ENCODE measurements at places on chromosomes 1 and 21.

GRCh38 chr1:172382990-172383389 is 37.5 kb upstream of the C1orf105 start:
- DNase-seq: no peak

DNA sequence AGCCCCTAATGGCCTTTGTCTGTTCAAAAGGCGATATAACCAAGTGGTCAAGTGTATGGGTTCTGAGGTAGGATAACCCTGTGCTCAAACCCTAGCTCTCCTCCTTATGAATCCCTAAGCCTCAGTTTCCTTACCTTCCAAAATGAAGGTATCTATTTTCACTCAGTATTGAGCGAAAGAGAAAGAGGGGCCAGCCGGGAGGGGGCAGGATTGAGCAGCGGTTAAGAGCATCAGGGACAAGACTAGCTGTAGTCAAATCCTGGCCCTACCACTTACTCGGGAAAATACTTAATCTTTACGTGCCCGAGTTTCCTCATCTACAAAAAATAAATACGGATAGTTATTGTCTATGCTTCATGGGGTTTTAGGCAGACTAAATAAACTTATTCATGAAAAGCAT is 25.7 kb downstream of the LY9 start:
- no peak for DNase-seq

- DNase-seq: no peak
These were observed 99.2 kb upstream of the MROH9 start for GRCh38 chr1:170836141-170836540.

GRCh38 chr1:100036718-100037655 is 67.2 kb downstream of the SLC35A3 start:
- no peak for DNase-seq

DNA sequence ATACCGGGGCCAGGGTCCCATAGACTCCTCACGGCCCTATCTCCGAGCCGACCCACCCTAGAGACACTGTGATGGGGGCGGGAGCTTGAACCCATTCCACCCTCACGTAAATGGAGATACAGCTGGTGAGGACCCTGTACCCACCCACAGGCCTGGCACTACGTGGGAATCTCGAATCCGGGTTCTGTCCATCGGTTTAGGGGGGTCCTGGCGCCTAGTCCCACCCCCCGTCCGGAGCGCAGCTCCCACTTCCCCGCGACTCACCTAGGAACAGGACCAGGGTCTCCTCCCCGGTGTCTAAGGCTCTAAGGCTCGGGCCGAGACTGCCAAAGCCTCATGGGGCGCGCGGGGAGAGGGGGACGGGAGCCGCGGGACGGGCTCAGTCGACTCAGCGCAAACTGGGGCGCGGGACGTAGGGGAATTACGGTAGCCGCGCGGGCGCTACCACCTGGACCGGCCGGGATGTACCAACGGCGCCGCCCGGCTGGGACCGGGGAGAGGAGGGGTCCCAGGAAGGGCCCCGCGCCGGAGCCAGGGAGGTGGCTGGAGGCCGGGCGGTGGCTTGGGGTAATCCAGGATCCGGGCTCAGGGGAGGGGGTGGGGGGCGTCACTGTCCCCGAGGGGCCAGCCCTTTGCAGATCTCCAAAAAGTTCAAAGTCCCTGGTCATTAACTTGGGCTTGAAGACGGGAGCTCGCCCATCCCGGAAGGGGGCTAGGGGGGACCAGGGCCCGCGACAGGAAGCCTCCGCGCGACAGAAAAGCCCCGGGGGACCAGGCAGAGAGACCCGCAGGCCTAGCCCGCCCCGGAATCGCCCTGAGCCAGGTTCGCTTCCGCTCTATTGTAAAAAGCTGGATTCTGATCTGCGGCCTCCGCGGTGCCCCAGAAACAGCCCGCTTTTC is 1.0 kb downstream of the PLEKHG5 start:
- peak; percentile 31 for DNase-seq

DNA sequence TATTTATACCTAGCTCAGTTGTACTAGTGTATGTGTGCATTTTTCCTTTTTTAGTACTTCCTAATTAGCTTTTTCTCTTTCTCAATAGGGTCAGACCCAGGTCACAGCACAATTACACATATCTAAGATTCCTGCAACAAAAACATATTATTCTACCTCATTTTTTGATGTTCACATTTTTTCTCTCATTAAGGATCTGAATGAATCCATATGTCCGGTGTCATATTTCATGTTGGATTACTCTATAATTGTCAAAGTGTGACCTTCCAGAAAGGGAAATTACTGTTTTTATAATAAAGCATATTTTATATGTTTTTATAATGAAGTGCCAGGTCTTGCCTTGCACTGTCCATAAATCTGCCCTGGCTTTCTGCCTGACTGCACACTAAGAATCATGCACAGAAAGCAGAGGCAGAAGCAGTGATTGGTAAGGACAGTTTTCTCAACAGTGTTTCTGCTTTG is 143.7 kb downstream of the KCNT2 start:
- DNase-seq: no peak

DNA sequence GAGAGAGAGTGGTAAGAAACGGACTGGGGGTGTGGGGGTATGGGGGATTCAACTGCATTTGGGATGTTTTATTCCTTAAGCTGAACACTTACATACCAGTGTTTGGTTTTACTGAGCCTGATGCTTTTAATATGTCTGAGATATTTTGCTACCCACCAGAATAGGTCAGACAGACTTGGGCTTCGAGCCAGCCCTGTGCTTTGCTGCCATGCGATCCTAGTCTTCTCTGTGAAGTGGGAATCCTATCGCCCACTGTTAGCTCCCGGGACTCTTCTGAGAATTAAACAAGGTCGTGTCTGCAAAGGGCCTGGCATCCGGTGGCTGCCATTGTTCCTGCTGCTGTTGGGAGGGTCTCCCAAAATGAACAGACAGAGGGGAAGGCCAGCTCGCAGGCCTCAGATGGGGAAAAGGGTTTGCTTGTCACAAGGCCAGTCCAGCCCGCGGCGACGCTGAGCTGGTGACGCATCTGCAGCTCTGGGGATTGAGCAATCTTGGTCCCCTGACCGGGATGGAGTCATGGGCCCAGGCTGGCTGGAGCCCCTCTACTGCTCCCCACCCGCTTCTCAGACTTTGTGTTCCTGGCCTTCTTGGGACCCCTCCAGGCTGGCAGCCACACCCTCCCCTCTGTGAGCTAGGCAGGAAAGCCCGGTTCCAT is 26.9 kb upstream of the ECE1 start:
- DNase-seq: no peak

DNA sequence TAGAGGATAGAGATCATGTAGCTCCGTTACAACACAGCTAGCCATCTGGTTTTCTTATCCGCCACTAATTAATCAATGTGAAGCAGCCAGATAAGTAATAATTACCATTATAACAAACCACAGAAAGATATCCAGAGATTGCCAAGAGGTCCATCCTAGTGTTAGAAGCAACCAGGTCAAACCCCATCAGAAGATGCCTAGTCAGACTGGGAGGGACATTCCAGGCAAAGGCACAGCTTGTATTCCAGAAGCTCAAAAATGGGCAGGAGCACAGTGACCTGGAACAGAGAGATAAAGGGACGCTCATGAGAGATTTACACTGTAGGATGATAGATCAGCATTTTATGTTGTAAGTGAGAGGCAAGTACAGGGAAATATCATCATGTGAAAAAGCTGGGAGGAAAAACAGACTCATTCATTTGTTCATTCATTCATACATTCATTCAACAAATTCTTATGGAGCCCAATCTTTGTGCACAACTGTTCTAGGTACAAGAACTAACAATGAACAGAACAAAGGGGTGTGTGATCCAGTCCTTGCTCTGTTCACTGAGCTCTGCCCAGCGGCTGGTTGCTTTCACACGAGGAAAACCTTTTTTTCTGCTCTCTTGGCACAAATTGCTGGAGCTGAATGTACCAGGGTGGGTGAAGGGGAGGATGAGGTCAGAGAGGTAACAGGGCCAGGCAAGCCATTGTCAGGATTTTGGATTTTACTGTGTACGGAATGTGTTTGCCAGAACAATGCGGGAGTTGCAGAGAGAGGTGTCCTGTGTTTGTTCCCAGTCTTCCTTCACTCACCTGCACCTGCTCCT is 240.8 kb upstream of the FGGY start:
- no peak for DNase-seq

DNA sequence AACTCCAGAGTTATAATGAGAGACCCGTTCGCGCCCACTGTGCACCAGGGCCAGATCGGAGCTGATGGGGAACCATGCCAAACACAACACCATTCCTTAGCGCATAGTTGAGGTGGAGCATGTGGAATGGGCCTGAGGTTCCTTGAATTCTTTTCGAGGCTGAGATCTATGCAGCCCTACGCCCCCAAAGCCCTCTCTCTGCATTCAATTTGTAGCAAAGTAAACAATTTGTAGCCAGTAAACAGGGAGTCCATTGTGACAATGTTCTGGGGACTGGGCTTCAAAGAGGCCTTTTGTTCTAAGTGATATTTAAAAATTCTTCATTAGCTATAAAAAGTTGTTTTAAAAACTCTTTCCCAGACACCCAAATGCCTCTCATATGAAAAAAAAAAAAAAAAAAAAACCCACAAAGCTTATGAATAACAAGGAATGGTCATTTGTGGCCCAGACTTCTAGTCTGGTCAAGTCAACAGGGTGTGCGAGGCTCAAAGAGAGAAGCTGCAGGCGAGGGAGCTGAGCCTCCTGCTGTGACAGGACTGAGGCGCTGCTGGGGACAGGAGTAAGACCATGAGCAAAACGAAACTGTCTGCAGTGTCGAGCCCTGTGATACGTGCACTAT is 30.6 kb upstream of the KCNE2 start:
- DNase-seq: no peak

GRCh38 chr1:149949911-149950310 is 13.2 kb upstream of the MTMR11 start:
- no peak for DNase-seq

- no peak for DNase-seq
These were observed 5.5 kb upstream of the CFAP410 start for GRCh38 chr21:44344541-44345183.

- DNase-seq: no peak
These were observed 23.9 kb downstream of the ACOT11 start for GRCh38 chr1:54571803-54572541.

DNA sequence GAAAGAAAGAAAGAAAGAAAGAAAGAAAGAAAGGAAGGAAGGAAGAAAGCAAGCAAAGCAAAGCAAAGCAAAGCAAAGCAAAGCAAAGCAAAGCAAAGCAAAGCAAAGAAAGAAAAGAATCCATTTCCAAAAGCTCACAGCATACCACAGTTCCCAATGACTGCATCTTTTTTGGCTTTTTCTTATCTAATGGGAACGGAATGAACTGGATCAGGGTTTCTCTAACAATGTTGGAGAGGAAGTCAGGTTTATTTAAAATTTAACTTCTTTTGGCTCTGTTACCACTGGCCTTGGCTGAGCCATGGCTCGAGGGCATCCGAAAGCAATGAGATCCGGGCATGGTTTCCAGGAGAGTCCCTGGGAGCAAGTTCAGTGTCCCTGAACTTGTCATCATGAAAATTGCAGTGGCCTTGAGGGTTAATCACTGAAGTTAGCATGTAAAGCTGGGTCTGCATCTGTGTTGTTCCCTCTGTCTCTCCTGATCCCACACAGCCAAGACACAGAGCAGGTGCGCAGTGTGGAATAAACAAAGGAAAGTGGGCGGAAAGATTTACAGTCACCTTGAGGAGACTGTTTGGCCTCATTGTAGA is 34.6 kb upstream of the CTPS1 start:
- DNase-seq: no peak

- peak; percentile 18 for DNase-seq
These were observed 137.7 kb downstream of the COL11A1 start for GRCh38 chr1:102970496-102971078.

GRCh38 chr1:229951856-229952534 is 115.0 kb upstream of the GALNT2 start:
- DNase-seq: no peak

- no peak for DNase-seq
These were observed 230.3 kb downstream of the CHRM3 start for GRCh38 chr1:239616673-239617072.

- DNase-seq: no peak
These were observed 150.1 kb upstream of the ZNF644 start for GRCh38 chr1:91171898-91172297.

DNA sequence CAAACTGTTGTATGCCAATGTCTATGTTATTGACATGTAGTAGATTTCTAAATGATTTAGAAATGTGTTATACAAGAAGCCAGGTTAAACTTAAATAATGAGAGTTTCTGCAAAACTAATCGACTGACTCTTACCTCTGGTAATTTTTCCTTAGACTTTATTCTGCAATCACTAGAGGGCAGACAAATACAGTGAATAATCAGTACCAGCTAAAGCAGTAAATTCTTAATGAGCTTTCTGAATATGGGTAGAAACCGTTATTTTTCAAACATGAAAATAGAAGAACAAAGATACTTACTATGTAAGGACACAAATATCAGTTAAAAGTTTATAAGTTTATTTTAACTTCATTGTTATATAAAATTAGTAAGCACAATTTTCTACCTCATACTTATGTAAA is 97.9 kb upstream of the RGS1 start:
- DNase-seq: no peak

DNA sequence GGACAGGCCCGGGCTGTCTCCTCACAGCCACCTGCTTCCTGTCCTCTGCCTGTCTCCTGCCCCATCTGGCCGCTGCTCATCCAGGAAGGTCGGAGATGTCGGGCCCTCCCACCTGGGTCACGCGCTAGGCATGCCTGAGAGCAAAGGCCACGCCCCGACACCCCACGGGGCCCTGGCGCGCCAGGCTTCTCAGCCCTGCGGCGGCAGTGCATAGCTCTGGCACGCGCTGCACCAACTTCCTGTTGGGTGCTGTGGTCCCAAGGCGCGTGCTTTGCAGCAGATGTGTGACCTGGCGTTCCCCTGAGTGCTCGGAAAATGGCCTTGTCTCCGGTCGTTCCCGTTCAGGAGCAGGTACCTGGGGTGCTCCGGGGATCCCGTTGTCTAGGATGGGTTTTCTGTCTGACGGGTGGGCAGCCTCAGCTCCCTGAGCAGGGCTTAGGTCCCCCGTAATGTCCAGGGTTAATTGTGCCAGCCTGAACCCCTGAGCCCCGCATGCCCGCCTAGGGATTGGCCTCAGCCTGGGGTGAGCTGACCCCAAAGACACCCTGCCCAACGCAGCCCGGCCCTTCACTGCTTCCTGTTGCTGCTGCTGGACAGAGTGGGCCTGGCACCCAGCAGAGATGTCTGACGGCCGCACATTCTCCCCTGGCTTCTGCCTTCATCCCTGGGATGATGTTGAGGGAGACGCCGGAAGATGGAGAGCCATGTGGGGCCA is 19.4 kb upstream of the KCNAB2 start:
- DNase-seq: no peak

- DNase-seq: no peak
These were observed 23.5 kb downstream of the UBE2G2 start for GRCh38 chr21:44778094-44778493.

DNA sequence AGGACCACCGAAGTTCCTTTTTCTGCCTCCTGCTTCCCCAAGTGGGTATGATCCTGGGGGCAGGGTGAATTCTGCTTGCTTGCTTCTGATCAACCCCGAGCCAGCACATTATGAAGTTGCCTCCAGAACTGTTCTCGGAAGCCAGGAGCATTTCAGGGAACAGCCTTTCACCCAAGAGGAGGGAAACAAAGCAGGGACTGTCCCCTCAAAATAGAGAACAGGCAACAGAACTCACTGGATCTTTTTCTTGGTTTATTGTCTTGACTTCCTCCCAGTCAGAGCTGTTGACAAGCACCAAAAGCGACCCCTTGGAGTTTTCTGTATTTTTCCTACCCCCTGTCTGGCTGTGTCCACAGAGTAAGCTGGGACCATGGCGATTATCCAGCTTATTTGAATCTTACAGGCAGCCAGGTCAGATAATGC is 258.3 kb upstream of the SGIP1 start:
- DNase-seq: no peak

- DNase-seq: no peak
These were observed 92.1 kb downstream of the OBSCN start for GRCh38 chr1:228299901-228300300.

GRCh38 chr1:14926229-14926628 is 227.3 kb upstream of the TMEM51 start:
- no peak for DNase-seq

All from smooth muscle cell of the brain vasculature (primary cell).